H54 (cell line): ENCODE measurements at places on chromosomes 11 and 22.
A peak's percentile ranks its signal among the peaks of the same experiment; 100 is the strongest.

DNA sequence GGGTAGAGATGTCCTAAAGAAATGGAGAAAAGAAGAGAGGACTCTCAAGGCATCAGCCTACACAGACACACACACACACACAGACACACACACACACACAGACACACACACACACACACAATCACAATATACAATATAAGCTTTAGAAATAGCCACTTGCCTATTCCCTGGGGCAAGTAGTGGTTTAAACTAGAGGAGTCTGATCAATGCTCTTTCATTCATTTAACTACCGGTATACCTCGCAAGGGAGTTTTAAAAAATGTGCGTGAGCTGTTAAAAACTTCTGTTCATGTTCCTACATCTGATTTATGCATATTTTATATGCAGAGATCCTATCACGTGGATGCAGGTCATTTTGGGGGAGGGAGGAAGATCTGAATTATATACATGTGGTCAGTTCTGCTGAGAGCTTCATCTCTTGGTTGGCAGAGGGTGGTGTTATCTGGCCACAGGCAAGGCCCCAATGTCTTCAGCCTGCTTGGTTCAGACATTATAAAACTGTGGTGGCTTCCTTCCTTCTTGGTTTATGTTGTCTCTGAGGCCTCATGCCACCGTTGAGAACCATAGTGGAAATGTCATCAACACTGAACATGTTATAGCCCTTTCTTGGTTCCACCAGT, 56.6 kb downstream of the SYT13 start:
- DNase-seq, result no peak

- no peak for DNase-seq
These were observed 33.0 kb downstream of the SAMM50 start for GRCh38 chr22:43988116-43988820.

GRCh38 chr11:35619116-35619854, 1.0 kb downstream of the FJX1 start:
- DNase-seq, result no peak

DNA sequence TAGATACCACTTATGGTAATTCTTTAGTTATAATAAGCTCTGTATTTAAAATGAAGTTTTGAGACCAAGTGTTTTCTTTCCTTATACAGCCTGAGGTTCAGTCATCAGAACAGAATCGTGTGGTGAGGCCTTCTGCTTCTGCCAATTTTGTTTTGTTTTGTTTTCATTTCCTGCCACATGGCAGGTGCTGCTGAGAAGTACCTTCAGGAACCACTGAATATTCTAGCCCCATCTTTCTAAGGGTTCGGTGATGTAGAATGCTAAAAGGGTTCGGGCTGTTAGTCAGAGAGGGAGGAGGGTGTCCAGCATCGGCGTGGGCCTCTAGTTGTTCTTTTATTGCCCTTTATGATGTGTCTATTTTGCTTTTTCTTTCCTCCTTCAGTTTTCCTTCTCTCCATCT, 25.8 kb downstream of the TNRC6B start:
- DNase-seq, result no peak

- DNase-seq, result no peak
These were observed 4.0 kb downstream of the JRKL start for GRCh38 chr11:96393753-96394348.

- no peak for DNase-seq
These were observed 10.9 kb upstream of the TNNT3 start for GRCh38 chr11:1908618-1909017.

- DNase-seq, result no peak
These were observed 38.8 kb downstream of the MICAL3 start for GRCh38 chr22:17985606-17986005.

GRCh38 chr11:28659716-28660348, 551.6 kb downstream of the METTL15 start:
- DNase-seq, result no peak

DNA sequence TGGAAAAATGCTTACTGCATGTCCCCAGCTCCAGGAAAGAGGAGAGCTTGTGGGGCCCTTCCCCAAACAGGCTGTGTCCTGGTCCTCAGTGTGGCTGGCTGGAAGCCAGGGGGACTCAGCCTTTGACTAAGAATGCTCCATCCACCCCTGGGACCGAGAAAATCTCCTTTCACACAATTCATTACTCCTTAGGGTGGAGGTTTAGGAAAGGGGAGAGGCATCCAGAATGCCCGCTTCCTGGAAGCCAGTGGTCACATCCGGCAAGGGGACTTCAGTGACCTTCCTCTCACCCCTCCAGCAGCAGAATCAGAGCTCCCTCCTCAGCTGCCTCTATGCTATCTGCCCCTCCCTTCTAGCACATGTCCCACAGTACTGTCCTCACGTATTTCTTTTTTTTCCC, 21.9 kb downstream of the ATG16L2 start:
- no peak for DNase-seq

DNA sequence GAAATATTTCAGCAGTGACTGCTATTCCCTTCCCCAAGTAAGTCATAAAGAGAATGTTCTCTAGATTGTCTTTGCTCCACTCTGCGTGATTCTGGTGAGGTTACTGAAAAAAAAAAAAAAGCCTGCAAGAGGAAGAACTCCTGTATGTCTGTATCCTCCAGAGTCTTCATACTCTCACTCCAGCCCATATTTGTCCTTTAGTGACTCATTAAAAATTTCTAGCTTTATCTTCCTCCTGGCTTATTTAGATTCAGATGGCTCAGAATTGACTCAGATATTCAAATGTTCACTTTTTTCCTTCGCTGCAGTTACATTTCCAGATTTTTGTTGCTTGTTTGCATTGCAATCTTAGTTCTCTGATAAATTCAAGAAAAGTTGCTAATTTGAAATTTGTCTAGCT, 76.3 kb upstream of the CNTN5 start:
- no peak for DNase-seq

GRCh38 chr22:44426981-44427380, 71.1 kb downstream of the RTL6 start:
- DNase-seq, result no peak

DNA sequence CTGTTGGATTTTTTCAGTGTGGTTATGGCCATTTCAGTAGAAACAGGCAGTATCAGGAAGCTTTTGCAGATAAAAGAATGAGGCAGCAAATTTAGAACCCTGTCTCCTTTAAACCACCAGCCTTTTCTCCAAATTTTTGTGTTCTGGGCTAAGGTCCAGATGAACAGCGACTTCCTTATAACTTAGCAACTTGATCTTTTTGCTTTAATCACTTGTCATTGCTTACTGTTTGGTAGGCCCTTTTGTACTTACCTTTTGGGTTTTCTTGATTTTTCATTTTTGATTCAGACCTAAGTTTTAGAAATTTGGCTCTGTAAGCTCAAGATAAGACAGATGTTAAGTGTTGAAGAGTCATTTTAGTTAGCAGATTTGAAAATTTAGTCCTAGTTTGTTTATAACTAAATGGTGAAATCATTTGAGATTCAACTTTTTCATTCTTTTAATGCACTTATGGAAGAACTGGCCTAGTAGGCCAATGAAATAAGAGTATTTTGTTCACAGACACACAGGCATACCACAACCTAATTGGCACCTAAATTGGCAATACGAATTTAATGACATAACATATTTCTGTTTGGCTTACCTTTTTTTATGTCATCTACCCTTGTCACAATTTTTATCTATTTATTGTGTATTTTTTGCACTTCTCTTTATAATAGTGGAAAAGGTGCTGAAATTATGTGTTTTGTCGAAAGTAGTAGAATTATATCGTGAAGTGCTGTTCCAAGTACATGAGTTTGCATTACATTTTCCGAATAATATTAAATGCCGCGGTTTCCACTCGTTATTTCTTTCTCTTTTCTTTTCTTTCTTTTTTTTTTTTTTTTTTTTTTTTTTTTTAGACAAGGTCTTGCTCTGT, 2.1 kb downstream of the RTN3 start:
- DNase-seq, result no peak

DNA sequence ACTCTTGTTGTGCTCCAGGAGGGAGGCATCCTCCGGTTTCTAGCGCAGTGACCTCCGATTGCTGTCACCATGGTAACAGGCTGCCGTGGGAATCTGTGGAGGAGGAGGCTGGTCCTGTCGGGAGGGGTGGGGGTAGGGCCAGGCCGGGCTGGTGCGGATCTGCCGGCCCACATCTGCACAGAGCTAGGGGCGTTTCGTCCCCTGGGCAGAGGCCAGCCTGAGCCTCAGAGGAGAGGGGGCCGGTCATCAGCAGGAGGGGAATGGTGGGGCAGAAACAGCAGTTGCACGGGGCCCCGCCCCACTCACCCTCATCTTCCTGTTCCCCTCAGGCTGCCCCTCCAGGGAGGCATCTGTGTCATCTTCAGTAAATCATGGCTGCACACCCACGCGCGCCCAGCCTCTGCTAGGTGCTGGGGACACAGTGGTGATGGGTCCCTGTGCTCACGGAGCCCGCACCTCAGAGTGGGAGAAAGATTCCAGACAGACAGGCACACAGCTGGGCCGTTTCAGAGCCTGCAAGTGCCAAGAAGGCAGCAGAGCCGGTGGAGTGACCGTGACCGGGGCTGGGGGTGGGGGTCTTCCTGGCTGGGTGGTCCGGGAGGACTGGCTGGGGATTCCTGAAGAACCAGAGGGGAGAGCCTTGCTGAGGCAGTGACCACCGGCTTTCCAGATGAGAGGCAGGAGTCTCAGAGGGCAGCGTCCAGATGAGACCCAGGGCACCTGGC, 120.5 kb downstream of the CACNA1I start:
- no peak for DNase-seq

DNA sequence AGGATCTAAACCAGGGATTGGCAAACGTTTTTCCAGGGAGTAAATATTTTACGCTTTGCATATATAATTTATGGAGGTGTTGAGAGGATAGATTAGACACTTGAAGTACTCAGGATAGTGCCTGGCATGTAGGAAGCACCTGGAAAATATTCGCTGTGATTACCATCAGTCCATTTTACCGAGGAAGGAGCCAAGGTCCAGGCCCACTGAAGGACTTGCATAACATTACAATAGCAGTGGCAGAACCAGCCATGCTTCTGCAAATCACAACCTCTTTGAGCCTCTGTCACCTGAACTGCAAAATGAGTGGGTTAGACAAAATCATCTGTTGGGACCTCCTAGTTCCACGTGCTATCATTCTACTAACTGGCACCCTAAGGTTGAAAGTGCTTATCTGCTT, 5.4 kb downstream of the FUT4 start:
- no peak for DNase-seq

GRCh38 chr11:127330044-127330443, 329.5 kb upstream of the KIRREL3 start:
- no peak for DNase-seq

DNA sequence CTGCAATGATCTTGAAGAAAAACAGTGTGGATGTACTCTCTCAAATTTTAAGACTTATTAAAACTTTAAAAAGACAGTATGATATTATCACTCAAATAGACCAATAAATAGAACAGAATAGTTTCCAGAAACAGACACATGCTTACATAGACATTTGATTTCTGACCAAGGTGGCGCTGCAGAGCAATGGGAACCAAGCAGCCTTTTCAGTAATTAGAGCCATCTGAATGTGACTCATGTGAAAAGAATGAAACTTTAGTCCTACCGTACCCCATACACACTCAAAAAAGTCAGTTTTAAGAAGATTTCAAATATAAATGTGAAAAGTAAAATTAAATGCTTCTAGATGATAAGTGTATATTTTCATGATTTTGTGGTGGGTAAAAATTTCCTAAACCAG, 74.2 kb upstream of the MS4A8 start:
- DNase-seq, result peak; percentile 19

DNA sequence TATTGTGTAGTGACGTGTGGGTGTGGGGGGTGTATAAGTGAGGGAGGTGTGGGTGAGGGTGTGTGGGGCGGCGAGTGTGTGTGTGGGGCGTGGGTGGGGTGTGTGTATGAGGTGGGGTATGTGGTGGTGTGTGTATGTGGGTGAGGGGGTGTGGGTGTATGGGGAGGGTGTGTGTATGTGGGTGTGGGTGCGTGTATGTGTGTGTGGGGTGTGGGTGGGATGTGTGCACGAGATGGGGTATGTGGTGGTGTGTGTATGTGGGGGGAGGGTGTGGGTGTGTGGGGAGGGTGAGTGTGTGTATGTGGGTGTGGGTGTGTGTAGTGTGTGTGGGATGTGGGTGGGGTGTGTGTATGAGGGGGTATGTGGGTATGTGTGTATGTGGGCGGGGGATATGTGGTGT, 205.5 kb downstream of the OPCML start:
- no peak for DNase-seq

DNA sequence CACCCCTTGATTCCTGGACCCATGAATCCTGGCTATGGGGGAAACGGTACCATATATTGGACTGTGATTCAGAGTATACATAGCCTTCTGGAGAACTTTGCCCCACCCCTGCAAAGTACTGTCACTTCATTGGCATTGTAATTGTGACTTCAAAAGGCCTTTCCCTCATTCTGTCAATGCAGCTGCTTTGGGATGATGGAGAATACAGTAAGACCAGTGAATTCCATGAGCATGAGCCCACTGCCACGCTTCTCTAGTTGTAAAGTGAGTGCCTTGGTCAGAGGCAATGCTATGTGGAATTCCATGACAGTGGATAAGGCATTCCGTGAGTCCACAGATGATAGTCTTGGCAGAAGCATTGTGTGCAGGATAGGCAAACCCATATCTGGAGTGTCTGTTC, 25.7 kb upstream of the MSANTD2 start:
- no peak for DNase-seq

DNA sequence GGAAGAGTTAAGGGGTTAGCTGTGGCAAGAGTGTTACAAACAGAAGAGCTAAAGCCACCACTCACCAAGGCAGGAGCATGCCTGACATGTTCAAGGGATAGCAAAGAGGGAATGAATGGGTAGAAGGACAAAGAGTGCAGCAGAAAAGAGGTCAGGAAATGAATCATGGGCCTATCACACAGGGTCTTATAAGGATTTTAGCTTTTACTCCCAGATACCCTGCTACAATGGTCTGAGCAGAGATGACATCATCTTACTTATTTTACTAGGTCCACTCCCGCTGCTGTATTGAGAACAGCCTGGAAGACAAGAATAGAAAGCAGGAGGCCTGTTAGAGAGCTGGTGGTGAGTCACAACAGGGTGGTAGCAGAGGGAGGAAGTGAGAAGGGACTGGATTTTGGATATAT, 9.8 kb downstream of the TRAF6 start:
- DNase-seq, result peak; percentile 59

- DNase-seq, result no peak
These were observed 14.8 kb upstream of the WDR74 start for GRCh38 chr11:62854013-62854824.

- DNase-seq, result no peak
These were observed 286.0 kb upstream of the CTSC start for GRCh38 chr11:88623531-88623930.

GRCh38 chr11:82176945-82177344, 556.7 kb downstream of the FAM181B start:
- no peak for DNase-seq

DNA sequence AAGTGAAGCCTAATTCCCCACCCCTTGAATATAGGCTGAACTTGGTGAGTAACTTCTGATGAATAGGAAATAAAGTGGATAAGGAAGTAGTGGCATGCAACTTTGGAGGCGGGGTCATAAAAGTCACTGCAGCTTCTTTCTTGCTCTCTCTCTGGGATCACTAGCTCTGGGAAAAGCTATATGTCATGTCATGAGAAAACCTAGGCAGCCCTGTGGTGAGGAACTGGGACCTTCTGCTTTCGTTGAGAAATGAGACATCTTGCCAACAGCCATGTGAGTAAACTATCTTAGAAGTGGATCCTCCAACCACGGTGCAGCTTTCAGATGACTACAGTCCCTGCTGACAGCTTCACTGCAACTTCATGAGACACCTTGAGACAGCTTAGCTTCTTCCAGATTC, 15.7 kb downstream of the ZNF214 start:
- no peak for DNase-seq

- DNase-seq, result no peak
These were observed 37.7 kb downstream of the TPCN2 start for GRCh38 chr11:69086152-69087132.

GRCh38 chr11:73241300-73241699, 23.2 kb downstream of the P2RY2 start:
- DNase-seq, result no peak

GRCh38 chr11:32829157-32829679, 509 bp upstream of the PRRG4 start:
- no peak for DNase-seq
